ENCODE measurements at places on chromosomes 6 and 20.
A peak's percentile ranks its signal among the peaks of the same experiment; 100 is the strongest.

- peak; percentile 61 for DNase-seq
Measured at GRCh38 chr6:33746036-33746600, 587 bp downstream of the IP6K3 start.

DNA sequence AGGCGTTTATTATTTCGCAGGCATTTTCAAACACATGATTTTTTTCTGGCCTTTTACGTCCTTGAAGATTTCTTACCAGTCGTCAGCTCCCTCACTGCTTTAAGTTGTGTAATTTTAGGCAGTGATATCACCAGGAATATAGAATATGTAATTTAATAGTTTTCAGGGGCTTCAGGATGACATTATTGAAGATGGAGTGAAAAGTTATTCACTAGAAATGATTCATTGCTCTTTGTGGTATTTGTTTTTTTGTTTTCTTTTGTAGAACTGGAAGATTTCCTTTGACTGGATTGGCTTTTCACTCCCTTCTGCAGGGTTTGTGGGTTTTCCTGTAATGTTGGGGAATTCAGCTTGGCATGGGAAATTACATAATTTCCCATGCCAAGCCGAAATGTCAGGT lies 2.0 kb downstream of the LRRC1 start:
- DNase-seq: peak; percentile 28

DNA sequence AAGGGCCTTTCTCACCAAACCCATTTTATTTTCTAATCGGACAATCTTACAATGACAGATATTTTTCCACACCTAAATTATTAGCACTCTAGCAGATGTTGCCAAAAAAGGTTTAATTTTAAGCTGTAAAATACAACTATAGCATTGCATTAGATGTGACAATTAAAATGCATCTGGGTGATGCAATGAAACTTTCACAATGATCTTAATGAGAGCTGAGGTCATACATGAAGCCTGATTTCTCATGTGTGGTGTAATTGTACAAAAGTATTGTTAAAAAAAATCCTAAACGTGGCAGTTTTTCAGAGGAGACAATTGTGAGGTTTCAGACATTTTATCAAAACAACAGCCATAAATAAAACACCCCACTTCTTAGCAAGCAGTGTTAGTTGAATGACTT lies 606.0 kb downstream of the HDGFL1 start:
- peak; percentile 34 for DNase-seq

- no peak for DNase-seq
Measured at GRCh38 chr6:140985679-140986275, 1146.9 kb upstream of the GJE1 start.

DNA sequence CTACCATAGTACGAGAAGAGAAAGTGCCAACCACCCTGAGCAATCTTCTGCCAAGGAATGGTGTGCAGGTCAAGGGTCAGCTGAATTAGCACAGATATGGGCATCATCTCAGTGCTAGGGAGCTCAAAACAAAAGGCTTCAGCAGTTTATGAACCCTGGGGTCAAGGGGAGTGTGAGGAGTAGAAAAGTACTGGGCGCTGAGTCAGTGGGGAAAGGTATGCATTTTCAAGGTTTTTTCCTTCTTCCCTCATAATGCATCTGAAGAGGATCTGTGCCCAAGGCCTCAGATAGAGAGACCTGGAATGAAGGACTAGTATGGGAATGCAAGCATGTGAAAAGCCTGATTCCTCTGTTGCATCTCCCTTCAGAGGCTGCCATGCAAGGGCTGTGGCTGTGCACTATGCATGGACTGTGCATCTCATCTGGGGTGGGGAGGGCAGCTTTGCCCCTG lies 81.7 kb downstream of the PERP start:
- DNase-seq: no peak

DNA sequence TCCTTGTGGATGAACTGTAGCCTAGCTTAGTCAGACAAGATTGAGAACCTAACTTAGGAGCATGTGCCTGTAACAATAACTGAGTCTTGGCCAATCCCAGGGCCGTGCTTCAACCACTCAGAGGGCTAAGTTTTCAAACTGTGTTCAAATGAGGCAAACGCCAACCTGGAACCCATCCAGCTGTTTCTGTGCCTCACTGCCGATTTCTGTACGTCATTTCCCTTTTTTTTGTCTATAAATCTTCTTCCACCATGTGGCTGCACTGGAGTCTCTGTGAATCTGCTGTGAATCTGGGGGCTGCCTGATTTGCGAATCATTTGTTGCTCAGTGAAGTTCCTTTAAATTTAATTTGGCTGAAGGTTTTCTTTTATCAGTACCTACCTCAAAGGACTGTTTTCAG lies 115.0 kb upstream of the CHD6 start:
- no peak for DNase-seq

GRCh38 chr6:6711031-6711785 lies 122.7 kb downstream of the LY86 start:
- no peak for DNase-seq

DNA sequence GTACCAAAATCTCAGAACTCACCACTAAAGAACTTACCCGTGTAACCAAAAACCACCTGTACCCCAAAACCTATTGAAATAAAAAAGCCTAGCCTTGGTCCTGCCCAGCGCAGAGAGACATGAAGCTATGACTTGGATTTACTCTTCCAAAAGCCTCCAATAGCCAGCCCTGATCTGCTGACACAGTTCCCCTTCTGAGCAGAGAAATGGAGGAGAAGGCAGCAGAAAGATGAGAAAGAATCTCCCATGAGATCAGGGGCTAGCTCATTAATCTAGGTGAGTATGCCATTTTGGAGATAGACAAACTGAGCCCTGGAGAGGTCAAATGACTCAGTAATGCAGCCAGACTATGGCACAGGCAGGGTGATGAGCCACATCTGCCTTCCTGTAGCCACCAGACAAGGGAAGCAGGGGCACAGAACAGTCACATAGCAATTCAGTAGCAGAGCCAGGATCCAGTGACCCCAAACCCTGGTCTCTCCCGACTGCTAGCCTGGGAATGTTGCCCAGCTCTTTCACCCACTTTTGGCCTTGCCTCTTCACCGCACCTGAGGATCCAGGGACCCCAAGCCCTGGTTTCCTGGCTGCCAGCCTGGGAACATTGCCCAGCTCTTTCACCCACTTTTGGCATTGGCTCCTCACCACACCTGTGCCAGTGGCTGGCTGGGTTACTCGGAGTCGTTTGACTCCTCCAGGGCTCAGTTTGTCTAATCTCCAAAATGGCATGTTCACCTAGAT lies 7.2 kb upstream of the SDCBP2 start:
- DNase-seq: no peak

DNA sequence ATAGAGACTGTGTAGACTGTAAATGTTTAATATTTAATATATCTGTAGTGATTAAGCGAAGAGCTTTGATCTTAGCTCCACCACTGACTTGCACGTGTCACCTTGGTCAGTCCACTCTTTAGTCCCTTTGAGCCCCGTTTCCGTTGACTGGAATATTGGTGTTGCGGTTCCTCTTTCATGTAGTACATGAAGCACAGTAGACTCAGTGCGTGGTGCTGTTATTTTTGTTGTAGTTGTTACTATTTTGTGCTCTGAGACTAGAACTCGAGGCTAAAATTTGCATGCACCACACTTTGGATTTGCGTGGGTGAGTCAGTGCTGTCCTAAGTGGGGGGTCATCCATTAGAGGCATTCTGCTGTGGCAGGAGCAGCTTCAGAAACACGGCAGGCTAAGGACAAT lies 291.4 kb downstream of the QKI start:
- DNase-seq: no peak

- no peak for DNase-seq
Measured at GRCh38 chr6:107108201-107108890, 7.0 kb downstream of the BEND3 start.

- DNase-seq: no peak
Measured at GRCh38 chr6:52341561-52342260, 20.2 kb upstream of the PAQR8 start.

DNA sequence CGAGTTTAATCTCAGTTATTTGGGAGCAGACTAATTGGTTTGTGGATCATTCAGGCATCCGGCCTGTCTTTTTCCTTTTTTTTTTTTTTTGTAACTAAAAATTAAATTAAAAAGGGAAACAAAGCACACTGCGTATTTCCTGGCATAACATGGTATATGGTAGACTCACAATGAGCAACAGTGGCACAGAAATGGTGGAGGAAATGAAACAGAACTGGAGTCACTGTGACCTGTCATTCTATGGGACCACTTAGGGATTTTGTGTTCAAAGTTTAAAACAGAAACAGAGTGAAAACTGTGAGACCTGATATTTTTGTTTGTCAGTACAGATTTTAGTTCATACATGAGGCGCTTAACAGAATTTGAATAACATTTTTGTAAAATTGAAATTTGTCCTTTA lies 4.8 kb upstream of the CD93 start:
- no peak for DNase-seq

DNA sequence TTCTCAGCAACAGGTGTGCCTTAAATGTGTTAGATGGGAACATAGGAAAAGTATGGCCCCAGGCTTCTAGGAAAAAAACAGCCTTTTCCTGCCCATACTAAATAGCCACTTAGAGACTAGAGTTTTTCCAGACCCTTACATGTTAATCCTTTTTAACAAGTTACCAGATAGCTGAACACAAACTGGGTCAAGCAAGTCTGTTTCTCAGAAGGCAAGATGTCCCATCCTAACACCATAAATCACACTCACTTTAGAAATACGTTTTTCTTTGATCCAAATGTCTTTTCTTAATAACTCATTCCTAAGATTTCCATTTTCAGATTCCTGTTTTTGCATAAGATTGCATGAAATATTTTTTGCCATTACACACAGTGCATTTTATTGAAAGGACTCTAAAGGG lies 241.3 kb downstream of the KCNQ5 start:
- no peak for DNase-seq

- DNase-seq: no peak
Measured at GRCh38 chr20:60627751-60628565, 624.1 kb upstream of the CDH4 start.

- DNase-seq: no peak
Measured at GRCh38 chr20:55964790-55965189, 40.5 kb downstream of the CBLN4 start.

- no peak for DNase-seq
Measured at GRCh38 chr20:59183751-59184150, 20.1 kb downstream of the ZNF831 start.

GRCh38 chr20:37396416-37397075 lies 50.6 kb downstream of the SRC start:
- DNase-seq: no peak

GRCh38 chr6:43984442-43985321 lies 142.6 kb downstream of the MRPL14 start:
- peak; percentile 49 for DNase-seq

DNA sequence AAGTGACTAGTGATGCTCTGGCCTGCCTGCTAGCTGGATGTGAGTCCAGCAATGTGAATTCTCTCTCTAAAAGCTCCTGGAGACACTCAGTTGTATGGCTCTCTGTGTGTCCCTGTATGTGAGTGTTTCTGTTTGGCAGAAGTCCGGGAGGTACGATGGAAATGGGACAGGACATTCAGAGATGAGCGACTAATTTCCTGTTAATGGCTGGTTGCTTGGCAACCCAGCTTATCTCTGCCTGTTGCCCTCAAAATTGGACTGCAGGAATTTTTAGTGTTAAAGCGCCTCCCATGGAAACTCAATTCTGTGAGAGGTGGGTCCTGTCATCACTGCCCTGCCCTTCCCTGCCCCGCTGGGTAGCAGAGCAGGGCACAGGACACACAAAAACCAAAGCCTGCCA lies 136.8 kb upstream of the LRFN2 start:
- peak; percentile 37 for DNase-seq

- DNase-seq: no peak
Measured at GRCh38 chr6:7484666-7485065, 56.8 kb upstream of the DSP start.

DNA sequence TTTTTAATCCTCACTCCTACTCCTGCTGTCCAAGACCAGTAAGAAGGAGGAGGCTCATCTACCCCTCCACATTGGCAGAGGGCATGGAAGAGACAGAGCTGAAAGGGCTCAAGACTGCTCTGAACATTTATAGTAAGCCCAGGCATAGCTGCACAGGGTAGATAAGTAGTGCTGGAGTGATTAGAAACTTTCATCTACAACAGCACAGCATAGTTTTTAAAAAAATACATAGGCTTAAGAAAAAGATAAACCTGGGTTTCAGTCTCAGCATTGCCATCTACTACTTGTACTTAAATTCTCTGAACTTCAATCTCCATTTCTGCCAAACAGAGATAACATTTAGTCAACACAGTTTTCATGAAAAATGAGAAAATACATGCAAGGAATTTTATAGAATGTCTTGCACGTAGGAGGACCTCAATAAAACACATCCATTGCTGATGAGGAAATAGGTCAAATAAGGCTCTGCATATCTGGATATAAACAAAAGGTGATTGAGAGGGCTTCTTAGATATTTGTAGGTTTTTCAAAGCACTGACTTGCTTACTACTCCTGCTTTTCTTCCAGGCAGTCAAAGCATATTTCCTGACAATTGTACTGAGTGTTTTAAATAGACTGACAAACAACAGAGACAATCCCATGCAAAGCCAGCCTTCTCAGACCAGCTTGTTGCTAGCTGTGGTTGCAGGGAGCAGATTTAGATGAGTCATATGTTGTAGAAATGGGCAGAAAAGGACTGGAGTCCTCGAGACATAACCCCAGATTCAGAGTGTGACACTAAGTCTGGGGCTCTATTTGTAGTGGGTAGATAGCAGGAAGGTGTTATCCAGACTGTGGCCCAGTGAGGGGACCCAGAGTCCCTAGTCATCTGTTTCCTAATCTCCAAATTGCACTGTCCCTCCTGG lies 107.4 kb upstream of the TAB2 start:
- DNase-seq: peak; percentile 49

DNA sequence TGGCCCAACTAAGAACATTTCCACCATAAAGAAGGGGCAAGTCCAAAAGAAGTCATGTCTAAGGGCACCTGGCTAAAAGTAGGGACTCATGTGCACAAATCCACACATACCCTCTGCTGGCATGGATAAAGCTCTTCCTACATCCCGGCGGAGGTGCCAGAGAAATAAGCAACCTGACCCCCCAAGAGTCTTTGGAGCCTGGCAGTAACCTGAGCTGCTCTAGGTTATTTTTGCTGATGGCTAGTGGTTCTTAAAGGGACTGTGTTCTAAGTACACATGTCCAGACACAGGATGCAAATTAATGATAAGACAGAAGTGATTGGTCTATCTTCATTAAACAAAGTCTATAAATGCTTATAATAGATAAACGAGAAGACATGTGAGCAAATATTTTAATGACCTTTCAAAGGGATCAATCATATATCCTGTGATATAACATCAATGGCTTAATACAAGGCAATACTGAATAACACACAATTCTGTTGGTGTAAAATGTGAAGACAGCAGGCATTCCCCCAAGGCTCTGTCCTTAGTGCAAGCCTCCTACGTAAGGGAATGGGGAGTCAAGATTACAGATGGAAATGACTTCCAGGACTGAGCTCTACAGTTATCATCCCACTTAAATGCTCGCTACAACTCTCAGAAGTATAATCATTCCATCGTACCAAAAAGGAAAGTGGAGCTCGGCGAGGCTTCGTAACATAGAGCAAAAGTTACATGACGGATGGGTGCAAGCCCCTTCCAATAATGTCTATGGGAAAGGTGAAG lies 52.5 kb downstream of the HIVEP2 start:
- no peak for DNase-seq

- DNase-seq: no peak
Measured at GRCh38 chr6:83202031-83202430, 8.9 kb downstream of the RWDD2A start.

Data from fibroblast of skin of scalp (primary cell).